ENCODE measurements at places on chromosomes 6 and 20. TPM values are rescaled to one million over a fixed set of nuclear protein-coding genes. Genes with fewer than 3 reads are reported as not detected.
A peak's percentile ranks its signal among the peaks of the same experiment; 100 is the strongest.

- H3K27ac ChIP-seq, result no peak overlapping the region
- H3K4me1 ChIP-seq, result peaks cover 3% of the 10 kb centered on the region
- DNase-seq, result no peak
- peak overlapping the region; percentile 56 for H3K4me3 ChIP-seq
- no peaks in the 10 kb centered on the region for H3K36me3 ChIP-seq
Observed at GRCh38 chr6:34466242-34467185, 638 bp downstream of the PACSIN1 start.

GRCh38 chr6:42766163-42766670 lies 15.6 kb upstream of the BICRAL start:
- no peaks in the 10 kb centered on the region for H3K36me3 ChIP-seq
- no peak for DNase-seq
- no peak overlapping the region for H3K4me3 ChIP-seq
- peaks cover under 1% of the 10 kb centered on the region for H3K4me1 ChIP-seq

- no peaks in the 10 kb centered on the region for H3K36me3 ChIP-seq
- H3K4me1 ChIP-seq, result no peaks in the 10 kb centered on the region
- H3K4me3 ChIP-seq, result no peak overlapping the region
- no peaks in the 10 kb centered on the region for H3K27me3 ChIP-seq
- no peak for DNase-seq
Observed at GRCh38 chr20:49624317-49624716, 56.4 kb upstream of the PTGIS start.

- DNase-seq, result peak; percentile 43
- no peaks in the 10 kb centered on the region for H3K36me3 ChIP-seq
- no peak overlapping the region for H3K4me3 ChIP-seq
Observed at GRCh38 chr6:79461205-79461604, 76.0 kb downstream of the LCA5 start.

- no peaks in the 10 kb centered on the region for H3K27me3 ChIP-seq
- no peak for DNase-seq
- H3K4me1 ChIP-seq, result no peaks in the 10 kb centered on the region
- H3K4me3 ChIP-seq, result no peak overlapping the region
- no peaks in the 10 kb centered on the region for H3K36me3 ChIP-seq
Observed at GRCh38 chr6:151721146-151721545, 86.3 kb upstream of the ESR1 start.

- DNase-seq, result peak; percentile 69
- H3K4me1 ChIP-seq, result no peaks in the 10 kb centered on the region
- no peak overlapping the region for H3K27ac ChIP-seq
- H3K4me3 ChIP-seq, result no peak overlapping the region
Observed at GRCh38 chr6:63764318-63764916, 128.8 kb downstream of the PHF3 start.

GRCh38 chr6:25052181-25052580 lies 116.4 kb upstream of the RIPOR2 start:
- no peak overlapping the region for H3K27ac ChIP-seq
- no peaks in the 10 kb centered on the region for H3K36me3 ChIP-seq

DNA sequence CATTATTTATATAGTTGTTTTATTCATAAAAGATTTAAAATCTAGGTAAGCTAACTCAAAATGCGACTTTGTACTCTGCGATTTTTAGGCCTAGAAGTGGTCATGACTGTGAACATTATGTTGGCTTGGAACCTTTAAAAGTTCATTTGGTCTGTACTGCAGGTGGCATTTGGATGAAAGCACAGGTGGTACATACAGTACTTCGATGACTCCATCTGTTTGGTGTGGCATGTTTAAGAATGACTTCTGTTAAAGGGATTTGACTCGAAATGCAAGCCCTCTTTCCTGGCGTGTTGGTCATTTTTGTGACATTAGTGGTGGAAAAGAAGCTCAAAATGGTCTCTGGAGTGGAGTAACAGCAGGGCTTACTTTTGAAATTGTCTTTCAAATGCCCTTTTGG lies 118.1 kb downstream of the UST start:
- H3K36me3 ChIP-seq, result no peaks in the 10 kb centered on the region
- H3K4me1 ChIP-seq, result no peaks in the 10 kb centered on the region
- H3K4me3 ChIP-seq, result no peak overlapping the region
- H3K27me3 ChIP-seq, result no peaks in the 10 kb centered on the region
- no peak for DNase-seq

GRCh38 chr6:148416330-148416965 lies 73.8 kb downstream of the SASH1 start:
- no peaks in the 10 kb centered on the region for H3K36me3 ChIP-seq
- H3K4me1 ChIP-seq, result peaks cover 22% of the 10 kb centered on the region

DNA sequence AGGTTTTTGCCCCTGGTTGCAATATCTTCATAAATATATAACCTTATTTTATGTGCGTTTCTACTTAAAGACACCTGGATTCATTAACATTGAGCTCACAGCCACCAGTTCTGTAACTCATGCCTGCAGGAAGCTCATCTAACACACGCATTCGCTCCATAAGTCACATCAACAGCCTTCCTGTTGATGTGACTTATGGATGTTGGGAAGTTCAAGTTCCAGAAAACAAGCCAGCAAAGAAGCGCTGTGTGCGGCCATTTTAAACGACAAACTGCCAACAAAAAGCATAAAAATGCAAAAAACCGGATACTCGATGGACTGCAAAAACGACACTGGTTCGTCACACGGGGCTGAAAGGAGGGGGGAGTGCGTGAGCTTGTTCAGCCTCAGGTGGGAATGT lies 77.9 kb upstream of the NFATC2 start:
- H3K4me3 ChIP-seq, result no peak overlapping the region
- no peak overlapping the region for H3K27ac ChIP-seq
- no peaks in the 10 kb centered on the region for H3K36me3 ChIP-seq

GRCh38 chr6:42163981-42164380 lies 9.2 kb upstream of the GUCA1A start:
- DNase-seq, result no peak
- H3K36me3 ChIP-seq, result no peaks in the 10 kb centered on the region
- H3K4me3 ChIP-seq, result no peak overlapping the region
- no peaks in the 10 kb centered on the region for H3K27me3 ChIP-seq
- H3K4me1 ChIP-seq, result peaks cover 6% of the 10 kb centered on the region

The ZSCAN9 gene
- 21.8 TPM for total RNA-seq

The FAM217A gene
- not detected for total RNA-seq

The GTF2H4 gene
- total RNA-seq, result 25.8 TPM

The COX7A2 gene
- 184 TPM for total RNA-seq

The HDDC2 gene
- total RNA-seq, result 136 TPM

The EPB41L1 gene
- total RNA-seq, result 66.7 TPM

The PKIB gene
- 69.1 TPM for total RNA-seq

The SLC4A11 gene
- 0.11 TPM for total RNA-seq
